Muscle of arm (tissue), 14 donors: ENCODE measurements at places on chromosomes 4 and X.

DNA sequence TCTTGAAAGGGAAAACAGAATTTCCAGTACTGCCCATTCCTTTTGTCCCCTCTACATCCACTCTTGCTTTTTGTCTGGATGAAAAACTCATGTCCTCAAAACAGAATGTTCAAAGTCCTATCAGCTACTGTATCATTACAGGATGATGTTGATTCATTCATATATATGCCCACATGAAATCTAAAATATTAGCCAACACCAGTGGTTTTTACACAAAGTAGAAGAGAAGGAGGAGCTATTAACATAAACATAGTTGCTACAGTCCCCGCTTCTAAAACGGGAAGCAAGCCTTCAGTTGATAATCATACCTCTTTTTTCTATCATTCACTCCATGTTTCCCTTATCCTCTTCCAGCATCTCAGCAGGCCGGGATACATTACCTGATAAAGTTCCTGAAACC is 7.7 kb upstream of the THOC2 start:
- DNase-seq: no peak

DNA sequence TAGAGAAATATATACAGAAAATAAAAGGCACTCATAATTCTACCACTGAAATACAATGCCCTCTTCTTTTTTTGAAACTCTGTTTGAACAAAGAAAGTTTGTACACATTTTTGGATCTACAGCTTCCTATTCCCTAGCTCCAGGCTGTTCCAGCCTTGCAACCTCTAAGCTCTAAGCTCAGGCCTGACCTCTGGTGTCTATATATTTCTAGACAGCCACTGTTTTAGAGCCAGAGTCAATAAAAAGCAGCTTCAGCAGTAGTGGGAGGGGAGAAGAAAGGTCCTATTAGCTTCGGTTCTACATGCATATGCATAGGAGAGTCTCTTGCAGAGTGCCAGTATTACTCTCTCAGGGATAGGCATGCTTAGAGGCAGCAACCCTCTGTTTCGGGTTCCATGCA is 39.7 kb downstream of the CLDN2 start:
- no peak for DNase-seq

GRCh38 chrX:153883163-153883843 is 2.7 kb downstream of the L1CAM start:
- no peak for DNase-seq

GRCh38 chr4:36489798-36490197 is 208.4 kb downstream of the DTHD1 start:
- DNase-seq: no peak

DNA sequence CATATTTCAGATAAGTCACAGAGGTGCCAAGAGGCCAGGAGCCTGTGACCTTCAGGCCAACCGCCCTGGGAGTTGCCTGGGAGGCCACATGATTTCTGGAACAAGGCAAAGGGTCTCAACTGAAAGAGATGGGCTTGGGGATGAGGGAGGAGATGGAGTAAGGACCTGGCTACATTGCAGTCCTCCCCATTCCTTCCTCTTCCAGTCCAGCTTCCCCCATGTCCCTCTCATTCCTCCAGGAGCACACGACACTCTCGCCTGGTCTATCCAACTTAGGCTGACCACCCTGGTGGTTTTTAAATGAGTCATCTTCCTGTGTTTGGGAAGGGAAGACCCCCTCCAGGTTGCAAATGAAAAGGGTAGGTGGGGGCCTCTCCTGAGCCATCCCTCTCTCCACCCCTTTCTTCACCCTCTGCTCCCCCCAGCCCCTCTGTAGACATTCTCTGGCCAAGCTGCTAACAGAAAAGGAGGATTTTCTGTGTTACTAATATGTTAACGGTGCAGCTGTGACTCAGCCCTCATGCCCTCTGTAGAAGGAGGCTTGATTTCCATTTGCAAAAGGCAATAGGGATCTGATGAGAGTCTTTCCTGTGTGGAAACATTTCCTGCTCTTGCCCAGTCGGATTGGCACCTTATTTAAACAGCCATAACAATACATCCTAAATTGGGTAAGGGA is 79.2 kb downstream of the RTL5 start:
- no peak for DNase-seq

DNA sequence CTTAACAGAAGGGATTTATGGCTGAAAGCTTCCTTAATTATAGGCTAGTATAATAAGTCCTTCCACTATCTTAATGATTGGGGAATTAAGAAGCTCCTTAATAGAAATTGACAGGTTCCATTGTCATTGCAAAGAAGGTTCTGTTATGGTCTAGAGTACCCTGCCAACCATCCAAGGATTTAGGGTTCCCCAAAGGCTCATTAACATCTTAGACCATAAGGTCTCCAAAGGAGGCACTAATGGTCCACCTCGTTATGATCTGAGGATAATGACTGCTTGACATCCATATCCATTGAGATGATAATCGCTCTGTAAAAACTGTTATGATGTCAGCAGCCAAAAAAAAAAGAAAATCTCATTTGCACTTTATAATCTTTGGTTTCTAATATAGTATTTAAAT is 441.6 kb downstream of the GBA3 start:
- DNase-seq: no peak

DNA sequence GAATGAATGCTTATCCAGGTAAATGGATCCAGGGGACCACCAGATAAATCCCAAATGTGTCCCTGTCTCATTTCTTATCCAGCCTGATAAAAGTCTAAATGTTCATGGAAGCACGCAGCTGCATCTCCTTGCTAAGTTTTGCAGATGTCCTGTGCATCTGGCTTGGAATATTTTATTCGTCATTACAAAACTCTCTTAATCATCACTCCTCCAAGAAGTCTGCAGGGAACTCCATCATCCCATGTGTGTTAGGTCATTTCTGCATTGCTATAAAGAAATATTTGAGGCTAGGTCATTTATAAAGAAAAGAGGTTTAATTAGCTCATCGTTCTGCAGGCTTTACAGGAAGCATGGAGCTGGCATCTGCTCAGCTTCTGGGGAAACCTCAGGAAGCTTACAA is 297.2 kb downstream of the HS3ST1 start:
- DNase-seq: no peak

GRCh38 chr4:973431-974397 is at the start of gene DGKQ:
DGKQ (minus strand) TSS chr4:973569; CDS start chr4:973482, 87 bp downstream.
- DNase-seq: peak; percentile 69

DNA sequence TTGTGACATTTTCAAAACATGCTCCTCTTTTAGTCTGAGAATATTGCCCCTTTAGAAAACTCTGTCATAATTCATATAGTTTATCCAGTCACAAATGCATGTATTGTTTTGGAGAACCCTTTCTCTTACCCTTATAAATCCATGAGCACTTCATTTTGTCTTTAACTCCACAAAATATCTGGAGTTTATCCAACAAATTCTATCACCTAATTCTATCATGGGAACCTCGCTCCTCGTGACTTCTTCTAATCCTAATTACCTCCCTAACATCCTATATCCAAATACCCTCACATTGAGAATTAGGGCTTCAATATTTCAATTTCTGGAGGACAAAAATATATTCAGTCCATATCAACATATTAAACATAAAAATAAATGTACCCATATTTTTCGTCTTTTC is 1565.9 kb downstream of the ARAP2 start:
- no peak for DNase-seq

DNA sequence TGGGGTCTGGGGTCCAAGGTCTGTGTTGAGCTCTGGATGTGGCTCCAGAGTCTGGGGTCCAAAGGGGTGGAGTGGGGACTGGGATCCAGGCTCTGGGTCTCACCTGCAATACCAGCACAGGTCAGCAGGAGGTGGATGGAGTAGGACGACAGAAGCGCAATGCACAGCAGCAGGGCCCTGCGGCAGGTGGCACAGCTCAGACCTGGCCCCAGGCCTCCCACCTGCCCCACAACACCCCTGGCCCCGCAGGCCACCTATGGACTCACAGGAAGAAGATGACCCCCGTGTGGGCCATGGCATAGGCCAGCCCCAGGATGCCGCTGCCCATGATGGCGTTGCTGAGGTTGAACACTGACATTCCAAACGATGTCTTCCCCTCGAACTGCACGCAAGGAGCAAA is 3.4 kb downstream of the SLC38A5 start:
- no peak for DNase-seq

GRCh38 chr4:74433043-74433442 is 11.9 kb upstream of the AREG start:
- no peak for DNase-seq

DNA sequence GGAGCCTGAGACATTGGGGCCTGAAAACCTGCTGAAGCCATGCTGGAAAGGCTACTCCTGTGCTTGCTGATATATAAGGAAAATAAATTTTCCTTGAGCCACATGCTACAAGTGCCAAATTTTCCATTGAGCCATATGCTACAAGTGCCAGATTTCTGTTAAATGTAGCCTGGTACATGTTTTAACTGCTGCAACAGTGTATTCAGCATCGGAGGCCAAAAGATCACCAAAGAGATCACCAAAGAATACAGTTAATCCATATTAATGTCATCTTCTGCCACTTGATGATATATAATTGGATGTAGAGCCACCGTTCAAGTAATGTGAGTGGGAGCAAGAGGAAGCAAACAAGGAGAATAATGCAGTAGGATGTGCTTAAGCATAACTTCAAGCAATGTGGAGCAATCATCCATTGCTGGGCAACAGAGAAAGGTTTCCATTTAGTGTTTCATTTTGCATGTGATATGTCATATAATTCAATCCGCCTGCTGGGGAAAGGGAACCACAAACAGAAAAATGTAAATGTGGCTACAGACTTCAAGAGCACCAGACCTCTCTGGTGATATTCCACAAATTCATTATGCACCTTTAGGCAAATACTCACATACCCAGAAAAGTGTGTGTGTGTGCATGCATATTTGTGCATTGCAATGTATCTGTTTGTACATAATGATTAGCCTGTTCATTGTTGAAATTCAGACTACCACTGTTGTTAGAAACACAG is 295.9 kb downstream of the KCNIP4 start:
- no peak for DNase-seq

- DNase-seq: no peak
These were observed 342.6 kb downstream of the GPM6A start for GRCh38 chr4:175469514-175469913.

DNA sequence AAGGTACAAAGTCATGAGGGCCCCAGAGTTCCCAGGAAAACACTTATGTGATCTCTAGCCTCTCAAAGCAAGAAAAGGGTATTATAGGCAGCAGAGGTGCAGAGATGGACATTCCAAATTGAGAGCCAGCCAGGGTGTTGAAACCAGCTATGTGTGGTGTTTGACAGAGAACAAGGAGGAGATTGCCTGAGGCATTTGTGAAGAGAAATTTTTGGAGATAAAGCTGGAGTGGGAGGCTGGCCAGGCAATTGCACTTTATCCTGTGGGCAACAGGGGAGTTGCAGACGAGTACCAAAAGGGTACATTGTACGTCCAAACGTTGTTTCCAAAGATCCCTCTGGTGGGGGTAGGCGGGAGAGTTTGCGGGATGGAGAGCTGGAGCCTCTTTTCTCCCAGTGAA is 2.5 kb upstream of the GABRE start:
- no peak for DNase-seq

DNA sequence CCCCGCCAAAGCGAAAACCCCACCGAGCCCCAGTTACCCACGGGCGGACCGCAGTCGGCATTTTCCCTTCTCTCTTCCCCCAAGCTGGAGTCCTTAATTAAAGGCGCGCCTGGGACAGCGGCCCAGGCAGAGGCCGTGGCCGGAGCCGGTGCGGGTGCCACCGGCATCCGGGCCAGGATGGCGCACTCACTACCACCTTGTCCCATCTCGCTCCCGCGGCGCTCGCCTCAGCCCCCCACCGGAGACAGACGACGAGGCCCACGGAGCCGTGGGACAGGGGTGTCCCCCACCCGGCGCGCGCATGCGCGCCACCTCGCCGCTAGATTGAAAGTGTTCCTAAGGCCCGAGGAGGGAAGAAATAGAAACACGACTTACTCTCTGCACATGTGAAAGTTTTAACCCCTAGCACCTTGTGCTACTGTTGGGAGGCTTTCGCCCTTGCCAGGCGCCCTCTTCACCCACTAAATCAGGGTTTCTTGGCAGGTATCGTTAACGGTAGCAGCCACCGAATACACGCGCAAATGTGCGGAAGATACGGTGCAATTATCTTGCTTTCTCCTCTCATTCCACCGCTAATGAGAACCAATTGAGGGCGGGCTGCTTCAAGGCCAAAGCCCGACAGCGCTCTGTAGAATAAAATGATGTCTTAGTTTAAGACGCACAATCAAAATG is 64.3 kb upstream of the CCDC160 start:
- DNase-seq: no peak

GRCh38 chr4:67935888-67936287 is 27.4 kb downstream of the TMPRSS11A start:
- DNase-seq: no peak

GRCh38 chrX:53056292-53056691 is 7.7 kb downstream of the GPR173 start:
- no peak for DNase-seq

DNA sequence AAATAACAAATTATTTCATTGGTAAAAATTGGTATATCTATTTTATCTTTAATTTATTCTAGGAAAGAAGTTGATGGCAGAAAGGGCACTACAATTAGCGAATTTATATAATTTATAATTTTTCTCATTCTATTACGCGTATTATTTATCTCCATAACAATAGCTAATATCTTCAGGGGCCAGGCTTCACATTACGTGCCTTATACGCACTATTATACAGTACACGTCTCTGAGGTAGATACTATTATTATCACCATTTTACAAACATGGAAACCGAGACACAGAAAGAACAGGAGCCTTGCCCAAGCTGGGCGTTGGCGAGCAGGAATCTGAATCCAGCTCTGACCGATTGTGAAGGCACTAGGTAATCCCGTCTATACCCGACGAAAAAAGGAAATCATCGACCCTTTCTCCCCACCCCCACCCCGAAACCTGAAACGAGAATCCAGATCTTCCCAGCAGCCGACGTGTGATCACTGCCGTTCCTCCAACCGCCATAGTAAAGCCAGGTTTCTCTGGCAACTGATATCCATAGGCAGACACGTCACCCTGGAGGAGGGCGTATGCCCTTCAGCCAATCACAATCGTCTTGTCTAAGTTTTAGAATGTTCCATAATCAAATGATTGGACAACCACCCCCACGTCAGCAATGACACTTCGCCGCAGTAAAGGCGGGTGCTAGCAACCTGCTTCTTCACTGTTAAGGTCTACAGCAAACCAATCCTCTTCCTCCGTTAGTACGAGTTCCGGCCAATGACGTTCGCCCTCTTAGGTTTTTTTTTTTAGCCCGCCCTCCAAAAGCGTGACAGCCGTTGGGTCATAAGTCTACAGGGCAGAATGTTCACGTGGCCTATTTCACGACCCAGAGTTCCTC is at the start of gene MORF4L2:
TSS of gene MORF4L2 (minus strand) at position 501 of the 874 bp plus-strand sequence. CDS start 9,672 bp downstream, outside the sequence.
- peak; percentile 94 for DNase-seq

GRCh38 chr4:12583275-12583674 is 900.9 kb downstream of the RAB28 start:
- DNase-seq: no peak

GRCh38 chr4:115851918-115852766 is 738.7 kb upstream of the NDST4 start:
- no peak for DNase-seq

- no peak for DNase-seq
These were observed 57.2 kb downstream of the TRMT44 start for GRCh38 chr4:8497762-8498161.
